ENCODE measurements at places on chromosomes 5 and 9. TPM values are rescaled to one million over a fixed set of nuclear protein-coding genes. Genes with fewer than 3 reads are reported as not detected.

GRCh38 chr9:98135938-98136337, 16.9 kb upstream of the TRIM14 start:
- H3K36me3 ChIP-seq: no peaks in the 10 kb centered on the region
- no peak overlapping the region for H3K27ac ChIP-seq
- DNase-seq: no peak
- H3K27me3 ChIP-seq: peaks cover 19% of the 10 kb centered on the region

DNA sequence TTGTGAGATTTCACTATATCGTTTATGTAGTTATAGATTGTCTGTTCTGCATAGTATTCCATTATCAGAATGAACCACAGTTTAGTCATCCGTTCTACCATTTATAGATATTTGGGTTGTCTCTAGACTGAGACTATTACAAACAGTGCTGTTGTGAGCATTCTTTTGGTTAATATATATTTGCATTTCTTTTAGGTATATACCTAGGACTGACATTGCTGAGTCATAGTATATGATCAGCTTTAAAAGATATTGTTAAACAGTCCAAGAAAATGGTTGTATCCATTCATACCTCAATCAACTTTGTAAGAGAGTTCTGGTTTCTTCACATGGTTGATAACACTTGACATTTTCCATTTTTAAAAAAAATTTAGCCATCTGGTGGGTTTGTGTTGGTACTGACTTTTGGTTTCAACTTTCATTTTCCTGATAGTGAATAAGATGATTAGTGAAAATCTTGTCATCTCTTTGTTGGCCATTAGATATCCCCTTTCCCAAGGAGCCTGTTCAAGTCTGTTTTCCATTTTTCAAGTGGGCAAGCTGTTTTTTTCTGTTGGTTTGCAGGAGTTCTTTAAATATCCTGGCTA, 22.9 kb upstream of the ADAM19 start:
- no peaks in the 10 kb centered on the region for H3K27me3 ChIP-seq
- H3K4me1 ChIP-seq: peaks cover 10% of the 10 kb centered on the region
- no peak overlapping the region for H3K27ac ChIP-seq
- H3K36me3 ChIP-seq: no peaks in the 10 kb centered on the region
- H3K4me3 ChIP-seq: no peak overlapping the region

The PDE6A gene
- 0.22 TPM for total RNA-seq

GRCh38 chr5:14156650-14157492, 13.7 kb downstream of the TRIO start:
- H3K36me3 ChIP-seq: no peaks in the 10 kb centered on the region
- peak overlapping the region; percentile 45 for H3K4me3 ChIP-seq
- DNase-seq: no peak
- peaks cover 85% of the 10 kb centered on the region for H3K4me1 ChIP-seq

DNA sequence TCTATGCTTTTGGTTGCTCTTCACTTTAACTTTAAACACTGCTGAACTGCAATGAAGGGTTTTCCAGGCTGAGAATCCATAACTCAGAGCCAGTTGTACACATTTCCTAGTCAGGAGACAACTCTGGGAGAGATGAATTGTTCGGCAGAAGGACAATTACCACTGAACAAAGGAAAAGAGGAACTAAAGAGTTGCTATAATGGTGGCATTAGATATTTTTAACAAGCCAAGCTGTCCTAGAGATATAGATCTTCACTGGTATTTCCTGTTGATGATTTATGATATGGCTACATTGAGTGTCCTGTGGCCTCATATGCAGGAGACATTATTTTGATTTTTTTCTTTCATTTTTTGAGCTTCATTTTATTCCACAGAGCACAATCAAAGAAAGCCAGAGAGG, 219.1 kb upstream of the PCSK5 start:
- H3K4me1 ChIP-seq: no peaks in the 10 kb centered on the region
- no peaks in the 10 kb centered on the region for H3K36me3 ChIP-seq
- no peak for DNase-seq
- H3K27ac ChIP-seq: no peak overlapping the region

The THG1L gene
- 6.6 TPM for total RNA-seq

The ECSCR gene
- total RNA-seq: 20.9 TPM

GRCh38 chr5:179791881-179792611, 1.7 kb upstream of the LTC4S start:
- DNase-seq: peak; percentile 56
- peak overlapping the region; percentile 88 for H3K27ac ChIP-seq
- H3K36me3 ChIP-seq: no peaks in the 10 kb centered on the region
- H3K4me1 ChIP-seq: peaks cover 56% of the 10 kb centered on the region
- H3K4me3 ChIP-seq: no peak overlapping the region

DNA sequence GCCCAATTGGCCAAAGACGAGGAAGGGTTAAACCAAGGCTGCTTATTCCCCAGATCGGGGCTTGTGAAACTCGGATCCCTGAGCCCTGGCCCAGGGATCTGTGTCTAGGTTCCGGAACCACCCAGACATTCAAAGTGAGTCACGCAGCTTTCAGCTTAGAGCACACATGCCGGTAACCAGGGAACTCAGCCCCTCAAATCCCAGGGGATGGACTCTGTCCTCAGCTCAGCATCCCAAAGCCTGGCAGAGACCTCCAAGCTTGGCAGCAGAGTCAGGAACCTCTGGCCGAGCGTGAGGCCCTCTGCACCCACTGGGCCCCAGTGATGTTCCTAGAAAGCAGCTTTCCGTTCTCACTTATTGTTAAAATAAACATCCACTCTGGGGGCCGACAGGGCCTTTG, 5.1 kb downstream of the PNPLA7 start:
- H3K27me3 ChIP-seq: no peaks in the 10 kb centered on the region
- H3K4me1 ChIP-seq: peaks cover 38% of the 10 kb centered on the region
- DNase-seq: no peak
- H3K4me3 ChIP-seq: no peak overlapping the region
- H3K27ac ChIP-seq: no peak overlapping the region
- H3K36me3 ChIP-seq: peaks cover 33% of the 10 kb centered on the region

DNA sequence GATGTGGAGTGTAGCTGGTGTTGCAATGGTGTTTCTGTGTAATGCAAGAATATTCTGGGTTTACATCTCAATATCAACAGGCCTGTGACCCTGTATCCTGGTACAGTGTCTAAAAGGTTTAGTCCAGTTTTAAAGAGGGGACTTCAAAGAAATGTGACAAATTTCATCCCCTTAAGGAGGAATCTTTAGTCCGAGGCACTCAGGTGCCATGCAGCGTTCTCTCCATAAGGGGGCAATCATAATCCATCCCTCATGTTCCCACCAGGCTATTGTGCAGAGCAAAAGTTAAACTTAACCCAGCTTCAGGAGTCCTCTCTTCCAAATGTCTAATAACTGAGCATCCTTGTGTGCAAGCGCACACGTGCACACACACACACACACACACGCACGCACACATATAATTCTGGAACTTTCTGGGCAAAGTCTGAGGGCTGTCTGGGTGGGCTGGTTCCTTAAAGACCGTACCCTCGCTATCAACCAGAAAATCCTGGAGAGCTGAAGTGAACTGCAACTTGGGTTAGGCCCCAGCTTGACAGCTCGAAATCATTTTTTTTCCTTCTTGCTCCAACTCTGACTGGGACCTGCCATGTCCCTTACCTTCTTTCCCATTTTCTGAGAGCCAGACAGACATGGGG, 46.0 kb downstream of the CRB2 start:
- no peak overlapping the region for H3K27ac ChIP-seq
- peak overlapping the region; percentile 38 for H3K4me3 ChIP-seq
- H3K36me3 ChIP-seq: no peaks in the 10 kb centered on the region
- DNase-seq: no peak

The KIF27 gene
- total RNA-seq: 4.1 TPM

DNA sequence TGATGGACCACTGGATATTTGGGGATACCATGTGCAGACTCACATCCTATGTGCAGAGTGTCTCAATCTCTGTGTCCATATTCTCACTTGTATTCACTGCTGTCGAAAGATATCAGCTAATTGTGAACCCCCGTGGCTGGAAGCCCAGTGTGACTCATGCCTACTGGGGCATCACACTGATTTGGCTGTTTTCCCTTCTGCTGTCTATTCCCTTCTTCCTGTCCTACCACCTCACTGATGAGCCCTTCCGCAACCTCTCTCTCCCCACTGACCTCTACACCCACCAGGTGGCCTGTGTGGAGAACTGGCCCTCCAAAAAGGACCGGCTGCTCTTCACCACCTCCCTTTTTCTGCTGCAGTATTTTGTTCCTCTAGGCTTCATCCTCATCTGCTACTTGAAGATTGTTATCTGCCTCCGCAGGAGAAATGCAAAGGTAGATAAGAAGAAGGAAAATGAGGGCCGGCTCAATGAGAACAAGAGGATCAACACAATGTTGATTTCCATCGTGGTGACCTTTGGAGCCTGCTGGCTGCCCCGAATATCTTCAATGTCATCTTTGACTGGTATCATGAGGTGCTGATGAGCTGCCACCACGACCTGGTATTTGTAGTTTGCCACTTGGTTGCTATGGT, 54.5 kb upstream of the HNRNPA0 start:
- peaks cover 39% of the 10 kb centered on the region for H3K4me1 ChIP-seq
- H3K27me3 ChIP-seq: no peaks in the 10 kb centered on the region
- H3K4me3 ChIP-seq: no peak overlapping the region

The CHSY3 gene
- 0.85 TPM for total RNA-seq

GRCh38 chr5:79850941-79851340, 140.1 kb downstream of the MTX3 start:
- DNase-seq: no peak
- H3K27me3 ChIP-seq: no peaks in the 10 kb centered on the region

The ZNF618 gene
- total RNA-seq: 1.9 TPM

GRCh38 chr9:77810637-77811119, 162.6 kb upstream of the GNA14 start:
- no peak overlapping the region for H3K4me3 ChIP-seq
- no peaks in the 10 kb centered on the region for H3K27me3 ChIP-seq
- peaks cover 25% of the 10 kb centered on the region for H3K4me1 ChIP-seq
- no peak for DNase-seq
- H3K27ac ChIP-seq: no peak overlapping the region
- no peaks in the 10 kb centered on the region for H3K36me3 ChIP-seq

DNA sequence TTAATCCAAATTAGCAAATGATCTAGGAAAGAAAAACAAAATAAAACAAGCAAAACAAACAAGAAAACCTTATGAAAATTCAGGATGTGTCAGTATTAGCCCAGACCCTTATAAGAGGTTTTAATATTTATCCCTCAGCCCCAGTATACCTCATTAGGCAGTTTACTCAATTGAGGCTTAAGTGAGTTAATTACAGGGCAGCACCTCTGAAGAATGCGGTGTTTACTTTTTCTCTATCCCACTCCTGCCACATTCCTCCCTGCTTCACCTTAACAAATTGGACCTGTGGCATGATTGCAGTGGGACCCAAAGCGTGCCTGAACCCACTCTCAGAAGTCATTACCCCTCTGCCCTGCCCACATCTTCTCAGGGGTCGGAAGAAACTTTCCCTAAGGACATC, 67.1 kb downstream of the SIL1 start:
- peak overlapping the region; percentile 91 for H3K27ac ChIP-seq
- DNase-seq: no peak
- peaks cover 69% of the 10 kb centered on the region for H3K4me1 ChIP-seq
- no peaks in the 10 kb centered on the region for H3K27me3 ChIP-seq

DNA sequence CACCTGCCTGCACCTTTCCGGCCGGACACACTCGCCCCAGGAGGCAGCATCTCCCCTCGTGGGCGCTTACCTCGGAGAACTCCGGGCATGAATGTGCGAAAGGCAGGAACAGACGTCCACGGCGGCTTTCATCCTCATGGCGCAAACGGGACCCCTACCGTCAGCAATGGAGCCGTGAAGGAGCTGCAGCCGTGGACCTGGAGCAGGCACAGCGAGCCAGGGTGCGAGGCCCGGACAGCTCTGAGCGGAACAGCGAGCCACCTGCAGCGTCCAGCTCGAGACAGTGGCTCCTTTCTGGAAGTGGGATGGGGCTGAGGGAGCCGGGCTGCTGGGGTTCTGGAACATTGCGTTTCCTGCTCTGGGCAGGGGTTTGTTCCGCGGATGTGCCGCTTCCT, 7.8 kb upstream of the SLC6A19 start:
- DNase-seq: no peak
- H3K4me3 ChIP-seq: no peak overlapping the region
- H3K27ac ChIP-seq: no peak overlapping the region
- no peaks in the 10 kb centered on the region for H3K4me1 ChIP-seq

DNA sequence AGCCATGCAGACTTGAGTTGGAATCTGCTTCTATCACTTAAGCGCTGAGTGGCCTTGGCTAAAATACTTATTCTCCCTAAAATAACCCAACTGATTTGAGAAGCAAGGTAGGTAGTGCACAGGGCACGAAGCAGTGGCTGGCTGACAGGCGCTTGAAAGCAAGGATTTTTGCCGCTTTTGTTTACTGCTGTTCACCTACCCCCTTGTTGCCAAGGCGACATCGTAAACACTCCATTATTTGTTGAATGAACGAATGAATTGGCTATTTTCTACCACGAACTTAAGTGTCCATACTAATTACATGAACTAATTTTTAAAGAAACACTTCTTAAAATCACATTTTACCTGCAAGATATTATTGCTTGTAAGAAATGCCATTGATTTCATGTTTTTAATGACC, 98.0 kb downstream of the ANKH start:
- no peak overlapping the region for H3K4me3 ChIP-seq
- DNase-seq: no peak
- H3K27me3 ChIP-seq: no peaks in the 10 kb centered on the region
- no peak overlapping the region for H3K27ac ChIP-seq
- peaks cover 63% of the 10 kb centered on the region for H3K4me1 ChIP-seq
- peaks cover 3% of the 10 kb centered on the region for H3K36me3 ChIP-seq

The HTR1A gene
- not detected for total RNA-seq

The MLLT3 gene
- 17.5 TPM for total RNA-seq

GRCh38 chr5:163867738-163868137, 362.3 kb downstream of the MAT2B start:
- no peak overlapping the region for H3K4me3 ChIP-seq
- no peaks in the 10 kb centered on the region for H3K36me3 ChIP-seq
- H3K4me1 ChIP-seq: no peaks in the 10 kb centered on the region
- no peak for DNase-seq
- no peak overlapping the region for H3K27ac ChIP-seq

DNA sequence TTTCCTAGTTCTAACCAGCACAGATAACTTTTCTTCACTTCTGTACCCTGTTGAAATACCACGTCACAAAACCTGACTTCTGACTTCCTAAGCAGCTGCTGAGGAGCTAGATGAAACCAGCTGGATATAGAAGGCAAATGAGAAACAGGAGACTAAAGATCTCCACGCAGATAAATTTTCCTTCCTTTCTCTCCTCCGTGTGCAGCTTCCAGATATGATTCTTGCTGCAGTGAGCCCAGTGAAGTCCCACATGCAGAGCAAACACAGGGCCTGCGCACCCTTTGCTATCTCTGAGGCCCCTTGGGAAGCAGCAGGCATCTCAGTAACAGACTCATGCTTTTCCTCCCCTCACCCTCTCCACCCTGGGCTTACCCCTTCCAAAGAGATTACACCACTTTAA, 1638.3 kb downstream of the MAT2B start:
- H3K4me1 ChIP-seq: no peaks in the 10 kb centered on the region
- H3K36me3 ChIP-seq: no peaks in the 10 kb centered on the region
- DNase-seq: no peak
- H3K27ac ChIP-seq: no peak overlapping the region
- H3K4me3 ChIP-seq: no peak overlapping the region
- H3K27me3 ChIP-seq: no peaks in the 10 kb centered on the region
